Uterine smooth muscle cell (primary cell): ENCODE measurements at places on chromosomes 1 and 21. TPM values are rescaled to one million over a fixed set of nuclear protein-coding genes. Genes with fewer than 3 reads are reported as not detected.

The TEDDM1 gene
- not detected in 2 replicates for total RNA-seq

The LUZP1 gene
- 17.0 and 19.5 TPM in 2 replicates for total RNA-seq

The NCAM2 gene
- total RNA-seq, result 2.3 and 2.5 TPM in 2 replicates

The SH2D2A gene
- total RNA-seq, result 0.25 TPM in 1 of 2 replicates, not detected in the other

The UTP11 gene
- 41.1 and 56.1 TPM in 2 replicates for total RNA-seq

The PGLYRP4 gene
- not detected in 2 replicates for total RNA-seq

The OR2L3 gene
- total RNA-seq, result 0.11 and 0.12 TPM in 2 replicates

The AMY1C gene
- total RNA-seq, result not detected in 2 replicates

The OSCP1 gene
- 7.7 and 15.5 TPM in 2 replicates for total RNA-seq

The LCE3D gene
- total RNA-seq, result not detected in 2 replicates

The TMEM52 gene
- total RNA-seq, result 0.11 and 0.25 TPM in 2 replicates

The UBASH3A gene
- total RNA-seq, result not detected in 2 replicates

The PGLYRP3 gene
- total RNA-seq, result not detected in 2 replicates

The SDE2 gene
- 31.8 and 34.0 TPM in 2 replicates for total RNA-seq

The IL10RB gene
- 39.6 and 47.1 TPM in 2 replicates for total RNA-seq

The OR2T2 gene
- total RNA-seq, result not detected in 2 replicates

The EFNA1 gene
- 0.22 and 0.75 TPM in 2 replicates for total RNA-seq

The CAMSAP2 gene
- 32.3 and 36.6 TPM in 2 replicates for total RNA-seq

The CFAP107 gene
- 0.12 TPM in 1 of 2 replicates, not detected in the other for total RNA-seq

The HORMAD1 gene
- not detected in 2 replicates for total RNA-seq

The OR14K1 gene
- not detected in 2 replicates for total RNA-seq

The EDN2 gene
- not detected in 2 replicates for total RNA-seq

The MAD2L2 gene
- total RNA-seq, result 40.9 and 86.3 TPM in 2 replicates

The VWA5B1 gene
- total RNA-seq, result not detected in 2 replicates

The LPGAT1 gene
- total RNA-seq, result 60.0 and 85.8 TPM in 2 replicates

The HSF2BP gene
- total RNA-seq, result 1.00 and 2.4 TPM in 2 replicates

The FMO5 gene
- 0.75 and 0.77 TPM in 2 replicates for total RNA-seq

The GBP6 gene
- total RNA-seq, result 0.11 TPM in 1 of 2 replicates, not detected in the other

The RNU1-1 gene
- total RNA-seq, result under 0.01 and 2,224 TPM in 2 replicates

The TLR5 gene
- total RNA-seq, result under 0.01 TPM in 1 of 2 replicates, not detected in the other

The SPRR2E gene
- not detected in 2 replicates for total RNA-seq

The OR2M3 gene
- total RNA-seq, result not detected in 2 replicates

The SLC1A7 gene
- total RNA-seq, result 0.12 TPM in 1 of 2 replicates, not detected in the other

The ACTN2 gene
- under 0.01 and 0.66 TPM in 2 replicates for total RNA-seq

The CDC42BPA gene
- 66.0 and 74.0 TPM in 2 replicates for total RNA-seq

The PACC1 gene
- total RNA-seq, result 12.9 and 19.2 TPM in 2 replicates

The SLC22A15 gene
- 8.2 and 20.7 TPM in 2 replicates for total RNA-seq

The MCOLN3 gene
- 3.8 and 6.5 TPM in 2 replicates for total RNA-seq

The LRRC38 gene
- 0.50 TPM in 1 of 2 replicates, not detected in the other for total RNA-seq

The CCDC27 gene
- not detected in 2 replicates for total RNA-seq

The PRDM16 gene
- total RNA-seq, result 0.25 and 0.66 TPM in 2 replicates

The LIPI gene
- total RNA-seq, result not detected in 2 replicates

The SDC3 gene
- 7.7 and 10.5 TPM in 2 replicates for total RNA-seq

The ADAMTS4 gene
- 14.9 and 37.3 TPM in 2 replicates for total RNA-seq

The OR2T8 gene
- not detected in 2 replicates for total RNA-seq

The CACNA1E gene
- total RNA-seq, result not detected in 2 replicates

The NME7 gene
- 31.2 and 44.3 TPM in 2 replicates for total RNA-seq

The TMEM269 gene
- under 0.01 and 0.12 TPM in 2 replicates for total RNA-seq

The KCNH1 gene
- 0.22 and 2.4 TPM in 2 replicates for total RNA-seq

The KIF26B gene
- total RNA-seq, result 3.4 and 24.1 TPM in 2 replicates

The SCMH1 gene
- total RNA-seq, result 16.9 and 18.5 TPM in 2 replicates

The TFF2 gene
- total RNA-seq, result not detected in 2 replicates

The EIF4G3 gene
- total RNA-seq, result 40.0 and 56.6 TPM in 2 replicates

The ERICH3 gene
- total RNA-seq, result not detected in 2 replicates
